ENCODE measurements at places on chromosomes 3 and 15.

GRCh38 chr15:38565287-38565670, 665 bp upstream of the RASGRP1 start:
- DNase-seq: no peak

- no peak for DNase-seq
These were observed 14.6 kb downstream of the NUDT16 start for GRCh38 chr3:131396170-131396569.

DNA sequence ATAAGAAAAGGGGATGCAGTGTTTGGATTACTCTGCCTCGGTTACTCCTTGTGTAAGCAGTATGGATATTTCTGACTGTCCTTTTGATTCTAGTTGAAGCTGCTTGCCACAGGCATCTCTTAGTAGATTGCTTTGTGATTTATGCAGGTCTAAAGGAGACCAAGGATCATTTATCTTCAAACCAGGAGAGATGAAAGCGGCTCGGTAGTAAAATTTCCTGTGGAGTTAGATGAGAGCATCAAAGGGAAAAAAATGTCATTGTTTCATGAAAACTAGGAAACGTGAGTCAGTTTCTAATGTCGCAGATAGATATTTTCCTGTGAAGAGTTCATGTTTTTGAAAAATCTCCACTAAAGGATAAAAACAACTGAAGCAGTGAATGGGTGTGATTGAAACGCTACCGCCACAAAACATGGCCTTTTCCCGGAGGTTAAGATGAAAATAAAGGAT, 254.0 kb upstream of the TBL1XR1 start:
- no peak for DNase-seq

GRCh38 chr3:174858353-174858752, 781 bp upstream of the NAALADL2 start:
- DNase-seq: no peak

DNA sequence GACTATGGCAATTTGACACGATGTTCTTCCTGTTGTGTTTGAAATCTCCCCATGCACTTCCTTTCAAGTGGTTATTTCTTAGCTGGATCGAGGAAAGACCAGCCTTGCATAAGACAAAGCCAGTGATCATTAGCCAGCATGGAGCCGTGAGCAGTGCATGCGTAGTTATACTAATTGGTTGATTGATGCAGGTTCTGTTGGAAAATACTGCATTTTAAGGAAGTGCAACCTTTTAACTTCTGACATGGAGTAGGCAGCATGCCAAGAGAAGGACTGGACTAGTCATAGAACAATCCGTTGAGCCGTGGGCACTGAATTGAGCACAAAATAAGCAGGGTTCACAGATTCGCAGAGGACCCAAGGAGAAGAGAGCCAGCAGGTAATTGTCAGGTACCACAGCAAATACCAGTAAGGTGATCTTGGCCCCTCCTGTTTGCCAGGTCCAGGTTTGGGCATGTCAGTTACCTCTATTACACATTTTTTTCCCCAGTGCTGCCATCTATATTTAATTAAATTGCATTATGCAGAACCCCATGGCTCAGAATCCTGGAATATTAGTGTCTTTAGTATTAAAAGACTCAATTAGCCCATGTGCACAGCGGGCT, 29.0 kb upstream of the BCL6 start:
- DNase-seq: no peak

- no peak for DNase-seq
These were observed 22.5 kb upstream of the MB21D2 start for GRCh38 chr3:192940129-192940528.

DNA sequence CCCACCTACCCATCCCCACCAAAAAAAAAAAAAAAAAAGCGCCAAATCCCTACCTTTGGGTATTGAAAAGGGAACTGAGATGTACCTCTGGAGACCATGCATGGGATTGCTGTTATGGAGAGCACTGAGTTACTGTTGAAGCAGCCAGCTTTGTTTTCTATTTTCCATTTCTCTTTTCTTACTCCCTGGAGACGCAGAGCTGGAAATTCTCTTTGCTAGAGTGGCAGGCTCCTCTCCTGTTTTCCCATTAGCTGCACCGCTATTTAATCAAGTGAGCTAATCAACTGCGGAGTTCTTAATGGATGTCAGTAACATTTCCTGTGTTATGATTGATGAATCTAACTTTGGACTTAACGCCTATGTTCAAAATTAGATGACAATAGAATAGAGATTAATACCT, 136.1 kb upstream of the LMCD1 start:
- DNase-seq: no peak

- DNase-seq: peak; percentile 57
These were observed 4.8 kb downstream of the RARRES1 start for GRCh38 chr3:158727206-158728060.

- DNase-seq: no peak
These were observed 35.6 kb downstream of the SRPRB start for GRCh38 chr3:133841196-133841595.

- no peak for DNase-seq
These were observed 45.2 kb downstream of the RGMA start for GRCh38 chr15:93043621-93044300.

- DNase-seq: no peak
These were observed 163.4 kb downstream of the XXYLT1 start for GRCh38 chr3:195107593-195107992.

- no peak for DNase-seq
These were observed 123.2 kb downstream of the MAGI1 start for GRCh38 chr3:65915477-65915876.

GRCh38 chr3:147921051-147921450, 511.9 kb downstream of the ZIC1 start:
- no peak for DNase-seq

All from central memory CD4-positive, alpha-beta T cell (primary cell).